ENCODE measurements at places on chromosomes 4 and X.

DNA sequence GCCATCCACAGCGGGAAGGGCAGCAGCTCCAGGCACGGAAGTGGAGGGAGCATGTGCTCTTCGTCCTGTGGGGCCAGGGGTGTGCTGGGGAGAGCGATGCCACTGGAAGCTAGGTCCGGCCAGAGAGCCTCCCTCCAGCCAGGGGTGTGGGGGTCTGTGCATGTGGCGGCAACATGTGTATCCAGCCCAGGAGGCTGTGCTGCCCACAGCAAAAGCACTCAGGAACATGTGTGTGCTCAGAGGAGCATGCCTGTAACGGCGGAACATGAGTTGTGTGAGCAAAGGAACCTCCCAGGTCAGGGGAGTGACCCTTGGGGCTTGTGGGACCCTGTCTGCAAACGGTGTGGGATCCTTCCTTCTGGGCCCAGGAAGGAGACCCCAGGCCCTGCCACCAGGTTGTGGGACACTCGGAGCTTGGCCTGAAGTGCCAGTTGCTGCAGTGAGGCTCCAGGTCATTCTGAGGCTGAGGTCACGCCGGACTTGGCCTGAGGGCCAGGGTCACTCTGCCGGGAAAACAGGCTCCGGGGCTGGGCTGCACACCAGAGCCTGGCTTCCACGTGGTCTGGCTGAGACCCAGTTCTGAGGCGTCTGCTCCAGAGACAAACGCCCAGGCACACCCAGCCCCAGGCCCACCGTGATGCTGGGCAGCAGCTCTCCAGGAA, 37.2 kb downstream of the CPLX1 start:
- DNase-seq, result no peak

GRCh38 chr4:2271279-2272025, 9.5 kb upstream of the MXD4 start:
- DNase-seq, result no peak

DNA sequence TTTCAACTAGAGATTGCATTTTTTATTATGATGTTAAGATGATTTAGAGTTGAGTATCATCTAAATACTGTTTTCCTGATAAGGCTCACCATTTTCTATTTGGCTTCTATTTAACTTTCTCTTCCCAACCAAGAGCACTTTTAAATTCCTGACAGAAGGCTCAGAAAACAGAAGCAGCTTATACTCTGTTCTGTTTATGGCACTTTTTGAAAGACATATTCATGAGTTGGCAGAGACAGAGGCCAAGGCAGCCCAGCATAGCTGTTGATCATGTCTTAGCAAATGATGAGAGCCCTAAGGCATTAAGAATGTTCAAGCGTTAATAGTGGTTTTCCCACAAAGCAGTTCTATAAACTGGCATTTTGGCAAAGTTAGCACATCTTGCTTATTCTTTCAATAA, 330.3 kb downstream of the TRAM1L1 start:
- no peak for DNase-seq

- no peak for DNase-seq
Measured at GRCh38 chr4:145843639-145844038, 95.0 kb downstream of the ZNF827 start.

- no peak for DNase-seq
Measured at GRCh38 chr4:174284487-174284886, 776 bp downstream of the CEP44 start.

DNA sequence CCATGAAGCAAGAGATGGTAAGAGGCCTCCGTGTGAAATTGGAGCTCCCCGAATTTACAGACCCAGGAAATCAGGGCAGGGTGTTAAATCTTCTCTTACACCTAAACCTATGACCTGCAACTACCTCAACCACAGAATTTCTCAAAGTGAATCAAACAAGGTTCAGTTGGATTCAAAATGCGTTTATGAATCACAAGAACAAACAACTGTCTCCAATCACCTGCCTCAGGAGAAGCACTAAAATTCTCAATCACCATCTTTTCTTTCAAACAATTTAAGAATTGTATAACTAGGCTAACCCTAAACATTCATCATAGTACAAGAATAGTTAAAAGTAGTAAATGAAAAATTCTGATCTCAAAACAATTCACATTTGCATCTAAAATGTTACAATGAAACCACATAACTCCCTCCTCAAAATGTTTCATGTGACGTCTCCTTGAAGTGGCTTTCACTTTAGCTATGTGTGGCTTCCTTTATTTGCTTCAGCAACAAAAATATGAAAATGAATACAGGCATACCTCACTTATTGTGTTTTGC, 19.2 kb downstream of the PPP3CA start:
- no peak for DNase-seq

DNA sequence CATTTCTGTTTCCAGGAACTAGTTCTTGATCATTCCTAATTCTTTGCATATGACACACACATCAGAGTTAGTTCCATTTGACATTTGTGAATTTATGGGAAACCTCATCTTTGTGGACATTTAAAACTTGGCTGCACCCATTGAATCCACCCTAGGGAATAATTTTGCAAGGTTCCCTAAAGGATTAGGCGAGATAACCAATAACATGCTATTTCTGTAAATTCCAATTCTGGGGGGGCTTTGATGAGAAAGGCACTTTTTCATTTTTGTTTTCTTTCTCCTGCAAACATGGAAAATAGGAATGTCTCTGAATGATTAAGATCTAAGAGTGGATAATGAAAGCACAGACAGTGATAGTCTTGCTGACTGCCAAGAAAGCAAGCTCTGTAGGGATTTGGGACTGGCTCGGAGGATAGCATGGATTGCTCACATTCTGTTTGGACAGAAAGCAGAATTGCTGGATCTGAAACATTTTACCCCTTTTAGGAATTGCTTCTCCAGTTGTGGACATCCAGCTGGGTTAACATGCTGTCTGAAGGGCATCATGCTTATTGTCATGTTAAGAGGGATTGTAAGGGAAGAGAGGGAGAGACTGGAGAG, 145.1 kb downstream of the NHS start:
- DNase-seq, result no peak

DNA sequence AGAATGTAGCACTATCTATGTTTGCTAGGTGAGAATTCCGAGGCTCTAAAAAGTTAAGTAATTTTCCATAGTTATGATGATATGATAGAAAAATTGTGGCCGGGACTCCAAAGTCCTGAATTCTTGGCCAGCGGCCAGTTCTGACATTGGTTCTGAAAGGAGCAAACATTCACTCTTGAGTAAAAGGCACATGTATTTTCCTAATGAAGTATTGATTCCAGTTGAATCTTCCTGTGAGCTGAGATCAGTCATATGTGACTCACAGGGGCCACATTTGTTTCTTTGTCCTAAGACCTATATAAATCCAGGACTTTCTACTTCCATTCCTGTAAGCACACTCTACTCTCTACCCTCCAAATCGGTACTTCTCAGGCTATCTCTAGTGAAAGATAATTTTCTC, 349.9 kb downstream of the BMPR1B start:
- no peak for DNase-seq

DNA sequence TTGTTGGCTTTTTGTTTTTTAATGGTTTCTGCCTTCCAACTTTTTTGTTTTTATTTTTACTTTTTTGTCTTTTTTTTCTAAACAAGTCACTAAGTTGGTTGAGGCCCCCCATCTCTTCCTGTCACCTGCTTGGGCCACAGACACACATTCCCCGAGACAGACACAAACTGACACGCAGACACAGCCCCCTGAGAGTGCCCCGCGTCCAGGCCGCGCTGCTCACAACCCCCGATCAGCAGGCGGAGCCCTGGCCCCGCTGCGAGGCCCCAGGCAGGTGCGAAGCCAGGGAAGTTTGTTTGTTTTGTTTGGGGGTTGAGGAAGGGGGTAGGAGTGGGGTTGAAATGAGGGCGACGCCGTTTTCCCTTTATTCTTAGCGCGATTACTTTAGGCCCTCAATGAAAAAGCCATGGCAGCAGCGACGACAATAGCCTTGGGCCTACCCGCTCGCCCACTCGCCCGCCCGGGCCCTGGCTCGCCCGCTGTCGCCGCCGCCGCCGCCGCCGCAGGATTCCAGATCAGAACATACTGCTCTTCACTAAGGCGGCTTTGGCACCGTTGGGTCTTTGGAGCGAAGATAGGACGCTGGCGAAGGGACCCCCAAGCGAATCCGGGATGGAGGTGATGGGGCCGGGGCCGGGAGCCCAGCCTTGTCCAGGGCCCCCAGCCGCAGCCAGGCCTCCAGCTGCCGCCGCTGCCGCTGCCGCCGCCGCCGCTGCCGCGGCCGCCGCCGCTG, 3.1 kb downstream of the PHOX2B start:
- no peak for DNase-seq

- no peak for DNase-seq
Measured at GRCh38 chrX:13911586-13911985, 94.7 kb upstream of the GPM6B start.

GRCh38 chr4:138056541-138056940, 185.6 kb downstream of the SLC7A11 start:
- no peak for DNase-seq

DNA sequence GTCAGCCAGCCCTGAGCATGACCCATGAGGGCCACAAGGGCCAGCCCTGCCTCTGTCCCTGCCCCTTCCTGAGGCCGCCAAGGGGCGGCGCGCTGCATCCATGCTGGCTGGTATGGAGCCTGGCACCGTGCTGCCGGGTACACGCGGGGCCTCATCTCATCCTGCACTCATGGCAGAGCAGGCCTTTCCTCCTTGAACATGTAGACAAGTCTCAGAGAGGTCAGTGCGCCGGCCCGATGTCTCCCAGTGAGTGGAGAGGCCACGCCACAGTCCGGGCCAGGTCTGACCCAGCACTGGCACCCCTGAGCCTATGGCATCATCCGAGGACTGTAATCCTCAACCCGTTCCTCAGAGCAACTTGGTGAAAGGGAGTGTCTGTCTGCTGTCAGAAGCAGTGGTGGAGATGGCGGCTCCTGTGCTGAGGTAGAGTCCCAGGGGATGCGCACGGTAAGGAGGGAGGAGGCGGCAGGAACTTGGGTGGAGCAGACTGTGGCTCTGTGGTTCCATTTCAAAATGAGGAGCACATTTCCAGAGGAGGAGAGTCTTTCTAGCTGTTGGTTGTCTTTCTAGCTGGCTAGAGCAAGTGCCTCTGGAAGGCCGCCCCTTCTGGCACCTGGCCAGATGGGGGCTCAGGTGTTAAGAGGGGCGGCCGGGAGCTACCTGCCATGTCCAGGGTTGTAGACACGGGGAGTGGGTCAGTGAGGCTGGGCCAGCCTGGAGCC, 32.8 kb downstream of the TRMT44 start:
- DNase-seq, result no peak

DNA sequence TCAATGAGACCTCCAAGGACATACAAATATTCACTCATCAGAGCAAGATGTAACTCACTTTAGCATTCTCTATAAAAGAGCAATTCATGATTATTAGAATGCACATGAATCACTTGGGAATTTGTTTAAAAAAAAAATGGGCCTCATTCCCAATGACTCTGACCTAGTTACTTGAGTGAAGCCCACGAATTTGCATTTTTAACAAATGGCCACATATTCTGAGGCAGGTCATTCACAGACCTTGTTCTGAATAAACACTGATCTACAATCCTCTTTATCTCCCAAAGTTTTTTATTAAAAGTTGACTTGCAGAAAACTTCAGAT, 255.1 kb upstream of the VEGFC start:
- DNase-seq, result no peak

GRCh38 chrX:53133400-53133799, 39.5 kb downstream of the KANTR start:
- DNase-seq, result no peak

- DNase-seq, result no peak
Measured at GRCh38 chrX:115952417-115953092, 218.0 kb upstream of the AGTR2 start.

DNA sequence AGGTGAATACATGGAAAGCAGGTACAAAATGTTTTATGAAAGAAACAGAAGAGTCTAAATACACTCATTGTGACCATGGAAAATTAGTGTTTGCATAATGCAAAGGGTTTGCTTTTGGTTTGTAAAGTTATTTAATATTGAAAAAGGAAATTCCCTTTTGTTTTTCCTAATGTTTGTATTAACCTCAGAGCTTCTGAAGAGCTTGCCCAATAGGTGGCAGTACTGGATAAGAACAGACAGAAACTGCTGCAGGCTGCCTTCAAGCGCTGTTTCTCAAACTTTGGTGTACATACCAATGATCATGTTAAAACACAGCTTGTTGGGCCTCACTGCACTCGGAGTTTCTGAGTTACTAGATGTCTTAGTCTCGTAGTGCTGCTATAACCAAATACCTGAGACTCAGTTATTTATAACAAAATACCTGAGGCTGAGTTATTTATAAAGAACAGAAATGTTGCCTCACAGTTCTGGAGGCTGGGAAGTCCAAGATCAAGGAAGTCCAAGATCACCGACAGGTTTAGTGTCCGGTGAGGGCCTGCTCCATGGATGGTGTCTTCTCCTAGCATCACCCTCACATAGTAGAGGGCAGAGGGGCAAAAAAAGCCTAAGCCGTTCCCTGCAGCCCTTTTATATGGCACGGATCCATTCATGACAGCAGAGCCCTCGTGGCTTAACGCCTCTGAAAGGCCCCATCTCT, 54.2 kb downstream of the SUPT20HL2 start:
- DNase-seq, result no peak

- no peak for DNase-seq
Measured at GRCh38 chr4:41819621-41820020, 71.1 kb upstream of the PHOX2B start.

DNA sequence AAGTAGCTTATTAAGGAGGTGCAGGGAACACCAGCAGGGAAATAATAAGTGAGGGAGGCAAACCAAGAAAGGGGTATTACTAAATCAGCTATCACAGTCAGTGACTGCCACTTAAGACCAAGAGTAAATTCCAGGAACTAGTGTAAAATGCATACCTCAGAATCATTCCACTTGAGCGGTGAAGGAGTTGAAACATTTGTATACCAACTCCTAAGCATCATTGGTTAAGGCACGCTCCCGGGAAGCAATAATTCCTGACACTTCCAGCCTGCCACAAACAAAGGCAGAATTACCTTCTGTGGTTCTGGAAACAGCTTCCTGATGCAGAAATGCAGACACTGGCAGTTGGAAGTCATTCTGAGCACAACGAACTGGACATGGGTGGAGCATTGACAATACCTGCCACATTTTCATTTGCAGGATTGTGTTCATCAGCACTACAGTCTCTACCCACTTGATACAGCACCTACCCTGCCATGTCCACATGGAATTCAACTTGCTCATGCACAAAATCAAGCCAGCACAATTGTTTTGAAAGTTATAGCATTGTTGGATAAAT, 82.1 kb downstream of the PPP1R2C start:
- DNase-seq, result no peak

DNA sequence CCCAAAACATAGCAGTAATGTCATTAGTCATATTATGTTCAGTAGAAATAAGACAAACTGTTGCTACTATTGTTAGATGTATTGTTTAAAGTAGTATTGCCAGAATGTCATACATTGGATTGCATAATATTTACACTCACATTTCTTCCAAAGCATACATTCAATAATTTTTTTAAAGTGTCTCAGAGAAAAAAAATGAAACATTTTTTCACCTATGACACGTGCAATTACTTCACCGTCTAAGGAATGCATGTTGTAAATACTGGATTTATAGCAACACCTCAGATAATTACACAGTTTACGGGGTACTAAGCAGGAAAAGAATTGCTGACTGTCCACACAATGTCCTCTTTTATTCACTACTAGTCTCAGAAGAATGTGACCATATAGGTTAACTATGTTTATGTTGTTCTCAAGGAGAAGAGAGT, 162.1 kb downstream of the PCDH18 start:
- DNase-seq, result no peak

Data from coronary artery (tissue), 2 donors.